Cardiac septum (tissue), 1 donor: ENCODE measurements at places on chromosomes 3 and 15. TPM values are rescaled to one million over a fixed set of nuclear protein-coding genes. Genes with fewer than 3 reads are reported as not detected.

The UROC1 gene
- not detected for total RNA-seq

The FBXL22 gene
- 23.1 TPM for total RNA-seq

The CHST13 gene
- 0.16 TPM for total RNA-seq

The CPNE9 gene
- total RNA-seq, result not detected

The TRPM1 gene
- total RNA-seq, result not detected

The HHATL gene
- total RNA-seq, result 505 TPM

The KBTBD13 gene
- 3.3 TPM for total RNA-seq

The PLOD2 gene
- total RNA-seq, result 27.3 TPM

The BCL6 gene
- 67.4 TPM for total RNA-seq

The ADGRG7 gene
- 0.13 TPM for total RNA-seq

The LSAMP gene
- 0.48 TPM for total RNA-seq

The ITPKA gene
- total RNA-seq, result 1.0 TPM

The TTLL13 gene
- total RNA-seq, result 0.16 TPM

The TJP1 gene
- 138 TPM for total RNA-seq

The CMTM8 gene
- total RNA-seq, result 5.5 TPM

The GPR27 gene
- 8.3 TPM for total RNA-seq

The GOLGA6L7 gene
- total RNA-seq, result not detected

The ZCWPW2 gene
- 2.1 TPM for total RNA-seq

The UBA7 gene
- 20.0 TPM for total RNA-seq

The LDHAL6B gene
- total RNA-seq, result not detected

The POLQ gene
- total RNA-seq, result 0.97 TPM

The DUOXA2 gene
- total RNA-seq, result not detected

The ADPGK gene
- 11.1 TPM for total RNA-seq

The ATP8B4 gene
- 3.1 TPM for total RNA-seq

The ADIPOQ gene
- 1.5 TPM for total RNA-seq

The NEK10 gene
- total RNA-seq, result 3.3 TPM

The GPR176 gene
- total RNA-seq, result 2.7 TPM

The CDCP1 gene
- total RNA-seq, result 0.57 TPM

The LRRC31 gene
- total RNA-seq, result not detected

The TMOD2 gene
- total RNA-seq, result 8.3 TPM

The PAQR9 gene
- 10.7 TPM for total RNA-seq

The CBLB gene
- total RNA-seq, result 38.6 TPM

The CEP19 gene
- 1.2 TPM for total RNA-seq

The GRK7 gene
- 0.08 TPM for total RNA-seq

The ALPK3 gene
- 190 TPM for total RNA-seq

The FAM227B gene
- 11.5 TPM for total RNA-seq

The ZNF385D gene
- total RNA-seq, result 12.5 TPM

The ATP13A5 gene
- total RNA-seq, result not detected

The FAM43A gene
- 33.9 TPM for total RNA-seq

The NBEAL2 gene
- 14.2 TPM for total RNA-seq

The CMC1 gene
- 22.3 TPM for total RNA-seq

The TLR9 gene
- total RNA-seq, result 0.16 TPM

The CADPS gene
- 45.1 TPM for total RNA-seq
